ENCODE measurements at places on chromosomes 5 and 9.

DNA sequence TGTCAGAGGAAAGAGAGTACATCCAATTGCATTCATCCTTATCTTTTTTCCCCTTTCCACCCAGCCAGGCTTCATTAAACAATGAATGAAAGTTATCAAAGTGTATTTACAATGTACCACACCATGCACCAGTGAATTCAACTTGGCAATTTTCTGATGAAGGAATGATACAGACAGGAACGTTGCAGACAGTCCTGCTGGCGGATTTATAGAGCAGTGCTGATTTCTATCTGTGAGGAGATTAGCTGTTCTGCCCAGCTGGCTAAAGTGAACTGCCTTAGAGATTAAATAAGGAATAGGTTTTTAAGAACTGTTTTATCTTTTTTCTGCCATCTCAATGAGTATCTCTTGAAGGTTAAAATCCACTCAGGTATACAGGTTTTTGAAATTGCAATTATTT, 403.9 kb downstream of the CDH18 start:
- DNase-seq = no peak

DNA sequence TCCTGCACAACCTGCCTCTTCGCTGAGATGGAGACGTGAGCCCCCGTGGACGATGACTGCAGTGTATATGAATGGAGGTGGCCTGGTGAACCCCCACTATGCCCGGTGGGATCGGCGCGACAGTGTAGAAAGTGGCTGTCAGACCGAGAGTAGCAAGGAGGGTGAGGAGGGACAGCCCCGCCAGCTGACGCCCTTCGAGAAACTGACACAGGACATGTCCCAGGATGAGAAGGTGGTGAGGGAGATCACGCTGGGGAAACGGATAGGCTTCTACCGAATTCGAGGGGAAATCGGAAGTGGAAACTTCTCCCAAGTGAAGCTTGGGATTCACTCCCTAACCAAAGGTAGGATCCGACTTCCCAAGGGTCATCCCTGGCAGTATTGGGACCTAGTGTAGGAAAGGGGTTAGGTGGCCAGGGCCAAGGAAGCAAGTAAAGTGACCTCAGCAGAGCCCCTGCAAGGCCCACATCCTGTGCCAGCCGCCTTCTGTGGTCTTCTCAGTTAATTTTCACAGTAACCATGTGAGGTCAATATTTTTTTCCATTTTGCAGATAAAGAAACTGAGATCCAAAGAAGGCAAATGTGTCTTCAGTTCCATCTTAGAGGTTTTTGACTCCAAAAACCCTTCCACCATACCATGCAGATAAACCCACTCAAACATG, 53.8 kb downstream of the NIM1K start:
- DNase-seq = no peak

DNA sequence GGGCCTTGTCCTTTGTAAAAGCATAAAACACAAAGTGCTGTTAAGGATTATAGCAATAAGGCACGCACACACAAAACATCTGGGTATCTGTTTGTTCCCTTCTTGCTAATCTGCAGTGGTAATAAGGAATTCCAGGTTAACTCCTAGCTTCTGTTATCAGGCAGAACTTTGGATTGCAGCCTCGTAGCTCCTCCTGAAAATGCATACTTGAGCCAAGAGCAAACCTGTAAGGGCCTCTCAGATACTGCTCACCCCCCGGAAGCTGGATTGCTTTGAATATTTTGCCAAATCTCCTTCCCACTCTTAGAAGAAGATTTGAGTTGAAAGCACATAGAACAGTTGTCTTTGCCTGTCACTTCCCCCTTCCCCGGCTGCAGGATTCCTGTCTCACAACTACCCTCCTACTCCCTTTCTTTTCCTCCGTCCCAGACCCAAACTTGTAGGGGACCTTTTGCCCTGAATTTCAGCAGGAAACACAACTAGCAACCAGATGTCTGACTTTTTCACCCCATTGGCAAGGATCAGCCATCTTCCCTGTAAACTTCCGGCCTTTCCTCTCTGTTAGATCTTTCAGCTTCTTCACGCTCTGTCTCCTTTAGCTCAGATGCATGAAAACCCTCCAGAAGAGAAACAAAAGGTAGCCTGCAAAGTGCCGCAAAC, 28.2 kb upstream of the SMAD5 start:
- no peak for DNase-seq

- no peak for DNase-seq
These were observed 238.2 kb downstream of the CD180 start for GRCh38 chr5:66958201-66958979.

GRCh38 chr5:116358911-116359418, 215.7 kb downstream of the SEMA6A start:
- DNase-seq = no peak

DNA sequence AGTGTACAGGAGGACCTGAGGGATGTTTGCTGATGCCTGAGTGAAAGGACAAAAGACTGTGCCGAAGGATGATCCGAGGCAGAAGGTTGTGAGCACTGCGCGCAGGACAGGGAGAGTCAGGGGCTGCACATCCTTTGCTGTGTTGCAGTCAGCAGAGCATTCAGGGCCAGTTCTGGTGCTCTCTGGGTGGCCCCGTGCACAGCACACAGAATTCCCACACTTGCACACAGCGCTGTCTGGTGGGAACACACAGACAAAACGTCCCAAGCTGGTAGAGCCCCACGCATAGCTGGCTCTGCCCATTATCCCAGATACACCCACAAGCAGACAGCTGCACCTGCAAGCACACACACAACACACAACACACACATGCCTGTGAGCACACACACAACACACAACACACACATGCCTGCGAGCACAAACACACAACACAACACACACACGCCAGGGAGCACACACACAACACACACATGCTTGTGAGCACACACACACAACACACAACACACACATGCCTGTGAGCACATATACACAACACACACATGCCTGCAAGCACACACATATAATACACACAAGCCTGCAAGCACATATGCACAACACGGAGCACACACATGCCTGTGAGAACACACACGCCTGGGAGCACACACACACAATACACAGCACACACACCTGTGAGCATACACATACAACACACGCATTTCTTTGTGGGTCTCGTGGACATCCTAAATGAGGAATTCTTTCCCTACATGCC, 74.4 kb downstream of the FGF18 start:
- DNase-seq = no peak

DNA sequence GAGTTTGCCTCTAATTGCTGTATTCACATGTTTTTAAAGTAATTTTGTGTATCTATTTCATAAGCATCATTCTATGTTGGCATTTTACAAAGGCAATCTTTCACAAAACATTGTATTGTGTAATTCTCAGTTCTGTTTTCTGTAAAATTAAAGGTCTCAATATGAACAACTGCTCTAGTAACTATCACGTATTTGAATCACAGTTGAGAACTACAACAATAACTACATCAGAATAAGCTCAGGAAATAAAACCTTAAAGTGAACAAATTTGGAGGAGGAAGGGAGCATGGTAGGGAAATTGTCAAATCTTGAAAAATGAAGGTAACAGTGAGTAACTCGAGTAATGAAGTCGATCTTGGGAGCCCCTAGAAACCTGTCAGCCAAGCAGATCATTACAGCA, 22.5 kb upstream of the CAMK4 start:
- DNase-seq = no peak

DNA sequence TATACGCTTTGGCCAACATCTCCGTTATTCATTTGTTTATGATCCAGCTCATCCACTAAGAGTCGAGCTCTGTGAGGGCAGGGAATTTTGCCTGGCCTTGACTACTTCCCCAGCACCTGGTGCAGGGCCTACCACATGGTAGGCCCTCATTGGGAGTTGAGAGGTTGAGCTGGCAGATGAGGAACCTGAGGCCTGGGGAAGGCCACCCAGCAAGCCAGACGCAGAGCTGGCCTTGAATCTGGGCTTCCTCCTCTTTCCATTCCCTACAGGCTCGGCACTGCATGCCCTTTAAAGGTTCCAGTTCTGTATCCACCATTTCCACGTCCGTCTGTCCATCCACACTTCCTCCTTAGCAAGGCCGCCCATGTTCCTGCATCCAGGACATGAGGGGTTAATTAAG, 24.2 kb downstream of the KCNMB1 start:
- DNase-seq = no peak

- DNase-seq = no peak
These were observed 5.9 kb downstream of the IER5L start for GRCh38 chr9:129171993-129172751.

DNA sequence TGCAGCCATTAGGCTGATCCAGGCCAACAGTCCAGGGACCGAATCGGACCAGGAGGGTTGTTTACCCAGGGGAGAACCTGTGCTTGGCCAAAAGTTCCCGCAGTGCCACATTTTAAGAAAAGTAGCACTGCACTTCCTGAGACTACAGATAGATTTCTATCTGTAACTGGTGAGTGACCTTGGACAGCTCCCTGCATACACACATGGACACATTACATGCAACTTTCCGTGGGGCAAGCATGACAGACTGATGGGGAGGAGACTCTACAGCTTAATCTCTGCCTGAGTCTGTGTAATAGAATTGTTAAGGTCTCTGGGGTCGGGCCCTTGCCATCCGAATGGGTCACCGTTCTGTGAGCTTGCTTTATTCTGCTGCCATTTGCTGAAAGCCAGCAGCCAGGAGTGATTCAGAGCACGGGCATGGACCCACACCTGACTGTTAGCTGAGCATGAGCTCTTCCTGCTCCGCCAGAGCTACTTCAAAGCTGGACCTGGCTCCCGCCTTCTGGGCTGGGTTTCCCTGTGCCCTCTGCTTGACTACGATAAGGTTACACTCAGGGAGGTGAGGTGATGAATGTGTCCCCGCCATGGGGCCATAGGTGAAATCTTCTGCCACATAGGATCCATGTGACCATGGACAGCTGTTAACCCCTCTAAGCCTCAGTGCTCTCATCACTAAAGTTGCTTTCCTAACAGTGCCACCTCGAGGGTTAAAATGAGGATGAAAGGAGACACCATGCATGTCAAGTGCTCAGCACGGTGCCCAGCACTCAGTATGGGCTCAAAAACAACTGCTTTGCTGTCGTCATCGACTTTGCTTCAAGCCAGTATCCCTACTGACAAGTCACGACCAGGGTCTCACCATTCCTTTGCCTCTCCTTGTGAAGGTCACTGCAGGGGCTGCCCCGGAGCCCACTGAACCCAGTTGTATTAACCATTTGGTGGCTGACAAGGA, 200.0 kb downstream of the MELK start:
- DNase-seq = no peak

DNA sequence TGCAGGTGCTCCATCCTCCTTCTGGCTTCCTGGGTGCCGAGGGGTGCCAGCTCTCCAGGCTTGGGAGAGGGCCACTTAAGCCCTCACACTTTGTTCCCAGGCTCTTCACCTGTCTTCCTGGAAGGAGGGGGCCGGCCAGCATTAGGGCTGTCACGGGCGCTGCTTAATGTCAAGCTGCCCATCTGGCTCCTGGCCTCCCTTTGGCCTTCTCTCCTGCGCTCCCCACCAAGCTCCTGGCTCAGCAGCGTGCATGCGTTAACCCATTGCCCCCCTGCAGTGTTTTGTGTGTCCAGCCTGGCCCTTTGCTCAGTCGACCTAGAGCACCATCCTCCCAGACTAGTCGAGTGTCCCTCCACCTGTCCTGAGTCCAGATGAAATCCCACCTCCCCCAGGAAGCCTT, 21.3 kb downstream of the NTNG2 start:
- DNase-seq = no peak

DNA sequence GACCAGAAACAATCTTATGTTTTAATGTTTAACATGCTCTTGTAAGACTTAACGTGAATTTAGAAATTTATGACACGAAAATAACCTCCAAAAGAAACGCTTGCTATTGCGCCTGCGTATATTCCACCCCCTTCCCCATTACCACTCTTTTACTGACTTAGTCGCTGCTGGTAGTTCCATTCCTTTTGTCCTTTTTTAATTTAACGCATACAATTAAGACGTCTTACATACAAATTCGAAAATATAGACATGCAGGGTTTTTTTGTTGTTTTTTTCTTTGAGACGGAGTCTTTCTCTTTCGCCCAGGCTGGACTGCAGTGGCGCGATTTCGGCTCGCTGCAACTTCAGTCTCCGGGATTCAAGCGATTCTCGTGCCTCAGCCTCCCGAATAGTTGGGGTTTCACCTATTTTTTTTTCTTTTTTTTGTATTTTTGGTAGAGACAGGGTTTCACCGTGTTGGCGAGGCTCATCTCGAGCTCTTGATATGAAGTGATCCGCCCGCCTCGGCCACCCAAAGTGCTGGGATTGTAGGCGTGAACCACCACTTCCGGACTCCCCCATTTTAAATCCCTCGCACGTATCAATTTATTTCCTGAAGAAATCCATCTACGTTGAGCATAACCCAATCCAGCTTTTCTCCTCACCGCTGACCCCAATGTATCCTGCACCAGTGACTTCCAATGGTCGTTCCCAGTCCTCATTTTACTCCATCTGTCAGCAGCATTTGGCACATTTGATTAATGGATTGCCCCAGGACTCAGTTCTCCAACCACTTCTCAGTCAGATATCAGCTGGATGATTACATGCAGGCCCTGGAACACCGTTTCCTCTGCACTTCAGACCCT, 684 bp upstream of the MED7 start:
- DNase-seq = no peak

DNA sequence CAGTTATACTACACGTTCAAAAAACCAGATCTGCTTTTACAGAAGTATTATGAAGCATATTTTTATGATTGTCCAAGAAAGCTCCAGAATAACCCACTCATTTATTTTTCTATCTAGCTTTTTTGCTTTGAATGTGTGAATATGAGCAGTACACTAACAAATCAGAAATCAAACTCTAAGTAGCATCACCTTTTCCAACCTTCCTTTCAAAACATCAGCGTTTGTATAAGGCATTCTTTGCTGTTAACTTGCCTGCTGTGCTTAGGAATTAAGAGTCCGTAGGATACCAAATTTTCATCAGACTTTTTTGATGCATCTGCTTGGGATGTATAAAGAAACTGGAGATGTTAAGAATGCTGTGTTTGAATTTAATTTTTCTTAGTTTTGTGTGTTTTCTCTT, 3.8 kb downstream of the TLE4 start:
- no peak for DNase-seq

GRCh38 chr5:111427762-111428161, 84.6 kb downstream of the STARD4 start:
- DNase-seq = no peak

DNA sequence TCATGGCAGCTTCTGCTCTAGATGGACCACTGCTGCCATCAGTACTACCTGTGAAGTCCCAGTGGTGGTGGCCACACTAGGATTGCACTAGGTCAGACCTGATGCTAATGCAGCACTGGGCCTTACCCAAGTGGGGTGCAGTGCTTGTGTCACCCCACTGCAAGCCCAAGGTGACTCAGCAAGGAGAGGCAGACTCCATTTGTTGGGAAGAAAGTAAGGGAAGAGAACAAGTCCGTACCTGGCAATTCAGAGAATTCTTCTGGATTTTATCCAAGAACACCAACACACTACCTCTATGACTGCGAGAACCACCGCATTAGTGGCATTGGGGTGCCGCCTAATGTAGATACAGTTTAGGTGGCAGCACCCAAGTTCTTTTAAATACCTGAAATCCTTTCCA, 34.0 kb upstream of the TYRP1 start:
- no peak for DNase-seq
